Activated T-helper 1 cell treated with Interleukin-2 at 50 U/mL for 16 hours (primary cell): ENCODE measurements at places on chromosomes 12 and 14.
A peak's percentile ranks its signal among the peaks of the same experiment; 100 is the strongest.

- DNase-seq = no peak
Measured at GRCh38 chr14:57486767-57487379, 6.8 kb downstream of the CCDC198 start.

DNA sequence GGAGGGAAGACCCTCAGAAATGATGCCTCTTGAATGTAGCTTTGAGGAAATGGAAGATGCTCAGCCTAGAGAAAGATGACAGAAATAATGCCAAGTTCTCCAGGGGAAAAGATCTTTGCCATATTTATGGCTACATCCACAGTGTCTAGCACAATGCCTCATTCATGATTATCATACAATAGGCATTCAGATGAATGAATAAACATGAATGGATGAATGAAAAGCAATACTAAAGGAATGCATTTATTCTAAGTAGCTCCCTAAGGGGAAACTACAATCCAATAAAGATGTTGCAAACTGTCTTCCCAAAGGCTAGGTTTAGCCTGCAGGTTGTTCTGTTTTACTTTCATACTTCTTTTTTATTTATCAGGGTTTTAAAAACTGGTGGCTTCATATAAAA, 12.0 kb downstream of the TMTC1 start:
- no peak for DNase-seq

DNA sequence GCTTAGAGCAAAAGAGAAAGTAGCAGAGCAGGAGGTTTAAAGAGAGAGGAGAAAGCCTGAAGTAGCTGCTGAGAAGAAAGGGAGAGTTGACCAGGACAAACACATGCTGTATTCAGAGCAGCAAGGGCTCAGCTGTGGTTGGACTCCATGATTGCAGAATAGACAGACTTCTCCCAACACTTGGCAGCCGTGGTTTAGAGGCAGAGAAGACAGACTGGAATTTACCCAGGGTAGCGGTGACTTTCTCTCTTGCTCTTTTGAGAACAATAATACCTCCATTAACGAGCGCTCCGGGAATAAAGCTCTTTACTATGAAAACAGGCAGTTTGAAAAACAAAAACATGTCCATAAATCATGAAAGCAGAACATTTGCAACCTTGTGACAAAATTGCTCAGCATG, 21.4 kb upstream of the IGF1 start:
- no peak for DNase-seq

GRCh38 chr12:67750513-67751183, 102.1 kb downstream of the DYRK2 start:
- no peak for DNase-seq

DNA sequence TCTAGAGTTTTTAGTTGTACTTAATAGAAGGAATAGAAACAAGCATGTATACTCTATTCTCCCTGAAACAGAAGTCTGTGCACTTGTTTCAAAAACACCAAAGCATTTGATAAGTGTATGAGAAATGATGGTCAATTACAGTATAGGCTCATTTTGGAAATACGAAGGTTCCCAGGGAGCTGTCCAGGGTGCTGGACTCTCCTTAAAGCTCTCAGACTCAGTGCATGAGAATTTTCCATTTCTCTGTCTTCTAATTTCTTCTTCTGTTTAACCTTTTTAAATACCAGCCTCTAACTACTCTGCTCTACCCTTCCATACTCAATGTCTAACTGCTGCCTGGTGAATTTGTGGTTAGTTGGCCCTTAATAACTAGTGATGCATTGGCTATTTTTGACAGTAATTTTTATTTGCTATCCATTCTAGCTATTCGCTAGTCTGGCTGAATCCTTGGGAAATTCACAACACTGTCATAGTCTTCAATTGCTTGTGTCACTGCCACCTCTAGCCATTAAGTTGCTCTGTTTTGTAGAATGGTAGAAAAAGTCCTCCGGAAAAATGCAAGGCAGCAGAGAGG, 229.2 kb downstream of the NRXN3 start:
- no peak for DNase-seq

DNA sequence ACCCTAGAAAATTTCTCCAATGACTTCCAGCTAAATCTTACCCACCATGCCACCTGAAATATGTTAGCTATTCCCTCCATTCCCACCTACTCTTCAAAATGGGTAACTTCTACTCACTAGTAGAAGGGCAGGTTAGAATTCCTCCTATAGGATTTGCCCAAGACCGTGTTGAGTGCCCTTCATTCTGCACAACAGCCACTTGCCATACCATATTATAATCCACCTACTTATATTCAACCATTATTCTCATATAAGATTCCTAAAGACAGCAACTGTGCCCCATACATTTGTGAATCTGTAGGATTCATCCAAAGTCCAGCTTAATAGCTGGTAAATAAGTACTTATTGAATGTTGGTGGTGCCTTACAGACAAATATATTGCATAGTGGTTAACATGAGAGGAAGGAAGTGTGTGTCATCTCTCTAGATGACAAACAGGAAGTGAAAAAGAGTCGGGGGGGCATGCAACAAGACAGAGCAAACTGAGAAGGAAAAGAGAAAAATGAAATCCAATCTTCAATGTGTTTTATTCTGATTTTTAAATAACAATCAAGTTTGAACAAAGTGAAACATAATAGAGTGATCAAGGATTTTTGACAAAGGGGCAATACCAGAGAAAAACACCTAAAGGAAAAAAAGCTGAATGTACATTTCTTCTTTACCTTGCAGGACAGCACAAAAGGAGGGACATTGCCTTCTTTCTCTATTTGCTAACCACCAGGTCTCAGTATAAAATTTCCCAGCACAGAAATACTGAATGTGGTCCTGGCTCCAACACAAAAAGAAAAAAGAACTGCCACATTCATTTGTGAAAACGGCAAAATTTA, 389.3 kb upstream of the USP15 start:
- no peak for DNase-seq

GRCh38 chr12:77888611-77889010, 57.9 kb downstream of the NAV3 start:
- DNase-seq = no peak

- DNase-seq = no peak
Measured at GRCh38 chr12:87920139-87920538, 109.1 kb downstream of the C12orf50 start.

GRCh38 chr12:6799147-6799546, 9.8 kb downstream of the CD4 start:
- no peak for DNase-seq

DNA sequence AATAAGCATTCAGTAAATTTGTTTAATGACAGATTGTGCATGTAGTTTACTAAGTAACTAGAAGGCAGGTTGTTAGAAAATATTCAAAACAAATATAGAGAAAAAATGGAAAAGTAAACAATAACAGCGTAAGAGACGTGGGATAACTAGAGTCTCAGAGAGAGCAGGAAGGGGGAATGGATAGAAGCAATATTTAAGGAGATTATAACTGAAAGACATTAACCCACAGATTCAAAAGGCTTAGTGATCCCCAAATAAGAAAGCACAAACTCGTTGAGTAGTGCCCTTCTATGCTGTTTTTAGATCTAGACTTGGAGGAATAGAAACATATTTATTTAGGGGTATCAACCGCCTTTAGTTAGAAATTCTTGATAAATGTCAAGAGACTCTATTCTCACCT, 169.7 kb upstream of the RGS6 start:
- no peak for DNase-seq

DNA sequence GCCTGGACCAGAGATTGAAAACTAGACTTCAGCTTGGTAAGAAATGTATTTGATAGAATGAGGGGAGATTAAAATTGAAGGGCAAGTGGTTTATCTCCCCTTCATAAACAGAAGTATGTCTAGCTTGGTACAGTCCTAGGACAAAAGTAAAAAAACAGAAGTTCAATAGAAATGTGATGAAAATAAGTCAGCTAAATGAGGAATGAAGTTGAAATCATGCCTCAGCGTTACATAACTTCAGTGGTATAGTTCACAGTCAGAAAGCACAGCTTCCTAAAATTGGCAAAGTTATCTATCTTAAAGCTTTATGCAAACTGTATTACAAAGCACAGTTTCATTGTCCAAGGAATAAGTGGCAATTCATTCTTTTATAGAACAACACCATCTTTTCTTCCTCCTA, 90.2 kb upstream of the SYT10 start:
- no peak for DNase-seq

- peak; percentile 13 for DNase-seq
Measured at GRCh38 chr12:47990351-47991105, 13.7 kb downstream of the COL2A1 start.

DNA sequence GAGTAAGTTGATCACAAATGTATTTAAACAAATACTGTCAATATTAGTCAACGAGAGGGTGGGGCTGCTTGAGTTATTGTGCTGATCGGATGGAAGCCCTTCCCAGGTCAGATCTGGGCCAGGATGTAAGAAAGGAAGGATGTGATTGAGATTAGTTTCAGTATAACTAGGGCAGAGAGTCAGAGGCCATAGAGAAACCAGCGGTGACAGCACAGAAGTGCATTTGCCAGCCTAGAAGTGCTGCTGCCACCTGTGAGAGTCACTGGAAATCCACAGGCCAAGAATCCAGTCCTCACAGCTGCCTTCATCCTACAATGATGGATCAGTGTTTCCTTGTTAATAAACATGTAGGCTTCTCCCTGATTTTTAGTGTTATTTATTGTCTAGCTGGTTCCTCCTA, 9.8 kb upstream of the FERMT2 start:
- no peak for DNase-seq

- DNase-seq = peak; percentile 61
Measured at GRCh38 chr12:122860040-122860853, 25.0 kb downstream of the HIP1R start.

GRCh38 chr12:51346581-51346980, at the start of gene CELA1:
Gene CELA1 (minus strand): TSS chr12:51346679. CDS start chr12:51346638, 41 bp downstream.
- DNase-seq = no peak

DNA sequence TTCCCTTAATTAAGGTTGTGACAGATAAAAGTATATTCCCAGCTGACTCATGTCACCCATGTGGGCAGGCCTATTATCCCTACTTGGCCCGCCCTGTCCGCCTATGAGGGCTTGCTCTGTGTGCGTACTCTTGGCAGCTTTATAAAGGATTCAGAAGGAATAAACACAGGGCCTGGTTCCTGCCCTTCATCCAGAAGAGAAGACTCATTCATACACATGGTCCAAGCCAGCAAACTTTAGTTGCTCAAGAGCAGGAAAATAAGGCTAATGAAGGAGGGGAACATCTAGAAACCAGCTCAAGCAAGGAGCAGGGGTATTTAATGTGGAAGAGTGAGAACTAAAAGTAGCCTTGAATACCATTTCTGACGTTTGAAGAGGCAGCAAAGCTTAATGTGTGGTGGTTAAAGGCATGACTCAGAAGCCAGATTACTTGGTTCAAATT, 141.9 kb downstream of the CRADD start:
- no peak for DNase-seq

DNA sequence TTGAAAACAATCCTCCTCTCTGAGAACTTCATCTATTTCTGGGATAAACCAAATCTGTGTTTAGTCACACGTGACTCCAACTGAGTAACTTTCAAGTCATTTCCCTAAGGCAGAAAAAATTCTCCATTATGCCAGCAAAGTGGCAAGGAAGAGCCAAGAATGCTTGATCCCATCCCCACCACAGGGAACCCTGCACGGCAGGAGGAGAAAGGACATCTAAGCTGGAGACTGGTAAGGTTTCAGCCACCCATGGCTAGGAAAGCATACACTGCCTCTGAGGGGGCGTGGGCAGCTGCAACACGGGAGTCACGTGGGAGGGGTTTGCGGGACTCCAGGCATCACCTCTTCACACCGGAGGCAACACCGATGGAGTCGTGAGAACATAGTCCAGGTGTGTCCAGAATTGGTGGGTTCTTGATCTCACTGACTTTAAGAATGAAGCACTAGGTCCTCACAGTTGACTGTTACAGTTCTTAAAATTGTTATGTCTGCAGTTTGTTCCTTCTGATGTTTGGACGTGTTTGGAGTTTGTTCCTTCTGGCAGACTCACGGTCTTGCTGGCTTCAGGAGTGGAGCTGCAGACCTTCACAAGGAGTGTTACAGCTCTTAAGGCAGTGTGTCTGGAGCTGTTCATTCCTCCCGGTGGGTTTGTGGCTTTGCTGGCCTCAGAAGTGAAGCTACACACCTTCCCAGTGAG, 2.7 kb upstream of the SIVA1 start:
- no peak for DNase-seq

GRCh38 chr14:71415404-71415690, 508.1 kb downstream of the PCNX1 start:
- DNase-seq = no peak

DNA sequence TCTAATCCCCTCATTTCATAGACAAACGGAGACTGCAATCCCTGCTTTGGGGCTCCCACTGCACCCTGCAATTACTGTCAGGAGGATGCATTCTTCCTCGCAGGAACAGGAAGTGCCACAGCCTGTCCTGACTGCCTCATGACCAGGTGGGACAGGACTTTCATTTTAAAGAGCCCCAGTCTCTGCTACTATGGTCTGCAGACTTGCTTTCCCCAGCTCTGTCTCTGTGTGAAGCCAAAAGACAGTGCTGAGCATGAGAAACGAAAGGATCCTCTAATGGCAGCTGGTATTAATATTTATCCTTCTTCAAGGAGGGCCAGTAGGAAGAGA, 60.0 kb upstream of the PNMA1 start:
- DNase-seq = no peak

GRCh38 chr14:33524244-33524643, 426.6 kb downstream of the EGLN3 start:
- DNase-seq = no peak

DNA sequence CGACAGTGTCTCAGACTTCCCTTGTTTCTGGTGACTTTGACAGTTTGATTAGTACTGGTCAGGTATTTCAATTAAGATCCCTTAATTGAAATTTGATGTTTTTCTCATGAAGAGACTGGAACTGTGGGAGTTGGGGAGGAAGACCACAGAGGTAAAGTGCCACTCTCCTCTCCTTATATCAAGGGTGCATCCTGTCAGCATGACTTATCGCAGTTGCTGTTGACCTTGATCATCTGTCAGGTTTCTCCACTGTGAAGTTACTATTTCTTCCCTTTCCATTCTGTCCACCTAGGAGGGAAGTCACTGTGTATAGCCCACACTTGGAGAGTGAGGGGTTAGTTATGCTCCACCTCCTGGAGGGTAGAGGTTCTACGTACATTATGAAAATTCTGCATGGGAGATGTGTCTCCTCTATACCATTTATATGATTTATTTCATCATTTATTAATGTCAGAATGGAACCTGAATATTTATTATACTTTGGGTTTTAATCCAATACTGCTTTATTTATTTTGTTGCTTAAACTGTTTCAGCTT, 40.3 kb upstream of the SMOC1 start:
- DNase-seq = no peak

- no peak for DNase-seq
Measured at GRCh38 chr12:12086973-12087692, 16.4 kb downstream of the BCL2L14 start.

- DNase-seq = no peak
Measured at GRCh38 chr14:32629236-32629635, 300.1 kb downstream of the AKAP6 start.

- DNase-seq = no peak
Measured at GRCh38 chr14:22837750-22838538, 1.6 kb downstream of the MMP14 start.

DNA sequence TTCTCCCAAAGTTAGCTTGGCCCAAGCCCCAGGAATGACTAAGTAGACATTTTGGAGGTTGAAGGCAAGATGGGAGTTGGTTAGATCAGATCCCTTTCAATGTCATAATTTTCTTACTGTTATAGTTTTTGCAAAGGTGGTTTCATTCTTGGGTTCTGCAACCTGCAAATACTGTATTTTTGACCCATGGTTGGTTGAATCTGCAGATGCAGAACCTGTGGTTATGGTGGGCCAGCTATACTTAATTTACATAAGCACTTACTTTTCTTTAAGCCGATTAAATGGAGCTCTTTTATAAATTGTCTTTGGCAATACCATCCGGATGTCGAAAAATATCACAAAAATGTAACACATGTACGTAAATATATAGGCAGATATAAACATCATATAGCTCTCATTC, 25.6 kb downstream of the LEMD3 start:
- no peak for DNase-seq
